Fibroblast of gingiva (primary cell): ENCODE measurements at places on chromosomes 3 and 15.

- DNase-seq: peak; percentile 44
These were observed 188.8 kb downstream of the FEZF2 start for GRCh38 chr3:62184559-62184958.

DNA sequence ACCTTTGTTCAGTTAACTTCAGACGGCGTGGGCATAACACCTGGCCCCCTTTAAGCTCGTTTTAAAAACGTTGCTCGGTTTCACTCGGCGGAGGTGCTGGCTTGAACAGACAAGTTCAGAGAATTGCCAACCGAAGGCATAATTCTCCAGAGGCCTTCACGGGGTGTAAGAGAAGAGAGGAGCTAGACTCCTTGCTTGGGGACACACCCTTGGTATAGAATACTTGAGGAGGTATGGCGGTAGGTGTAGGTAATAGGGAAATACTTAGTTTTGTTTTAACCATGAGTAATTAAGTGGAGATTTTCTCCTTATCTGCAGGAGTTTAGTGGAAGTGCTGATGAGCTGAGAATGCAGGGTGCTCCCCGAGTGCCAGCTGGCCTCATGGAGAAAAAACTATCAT, 921 bp downstream of the FBXL2 start:
- DNase-seq: no peak

- DNase-seq: no peak
These were observed 348 bp upstream of the DPP8 start for GRCh38 chr15:65517866-65518207.

DNA sequence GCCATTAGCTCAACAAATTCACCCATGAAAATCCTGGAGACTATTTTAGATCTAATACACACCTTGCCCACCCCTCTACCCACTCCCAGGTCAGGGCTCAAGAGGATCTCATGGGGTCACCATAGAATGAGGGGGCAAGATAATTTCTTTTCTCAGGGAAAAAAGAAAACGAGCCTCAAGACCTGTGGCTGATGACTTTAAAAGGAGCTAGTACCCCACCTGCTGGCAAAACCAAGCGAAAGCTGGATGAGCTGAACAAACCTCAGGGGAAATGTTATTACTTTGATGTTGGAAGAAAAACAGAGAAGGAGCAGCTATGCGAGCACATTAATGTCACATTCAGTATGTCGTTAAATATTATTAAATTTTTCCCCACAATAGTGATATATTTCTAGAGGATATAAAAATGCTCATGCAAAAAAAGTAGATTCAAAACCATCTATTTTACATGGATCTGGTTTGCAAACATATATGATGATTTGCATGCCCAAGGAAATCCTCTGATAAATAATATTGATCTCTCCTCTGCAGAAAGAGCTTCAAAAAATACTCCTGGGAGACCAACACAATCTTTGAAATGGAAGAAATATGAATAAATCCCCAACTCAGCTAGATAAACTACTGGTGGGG, 37.7 kb downstream of the PLD1 start:
- peak; percentile 54 for DNase-seq

DNA sequence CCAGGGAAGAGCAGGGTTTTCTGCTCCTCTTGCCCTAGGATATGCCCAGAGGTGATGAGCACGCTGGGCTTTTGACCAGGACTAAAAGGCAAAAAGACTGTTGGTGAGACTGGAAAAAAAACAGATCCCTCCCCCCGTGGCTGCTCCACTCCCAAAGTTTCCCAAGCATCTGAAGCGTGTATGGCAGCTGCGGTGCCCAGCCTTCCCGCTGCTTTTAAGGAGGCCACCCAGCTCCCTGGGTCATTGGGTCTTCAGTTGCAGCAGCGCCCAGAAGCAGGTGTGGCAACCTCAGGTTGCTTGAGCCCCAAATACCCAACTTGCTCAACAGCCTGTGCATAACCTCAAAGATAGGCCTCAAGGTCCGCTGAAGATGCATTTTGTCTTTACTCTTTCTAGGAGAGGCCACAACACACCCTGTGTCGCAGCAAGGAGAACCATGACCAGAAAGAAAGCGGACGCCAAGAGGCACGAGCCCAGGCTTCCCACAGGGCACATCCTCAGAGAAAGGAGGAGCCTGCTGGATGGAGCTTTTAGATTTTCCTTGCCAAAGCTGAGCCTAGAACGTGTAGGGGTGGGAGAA, 2.0 kb downstream of the SRGAP3 start:
- no peak for DNase-seq
